ENCODE measurements at places on chromosomes 7 and 10.

- DNase-seq = no peak
Observed at GRCh38 chr10:71267508-71268240, 51.4 kb upstream of the SLC29A3 start.

GRCh38 chr10:24694086-24694485 lies 29.6 kb downstream of the ARHGAP21 start:
- DNase-seq = peak; percentile 30

- DNase-seq = no peak
Observed at GRCh38 chr10:61939902-61940301, 38.4 kb downstream of the ARID5B start.

DNA sequence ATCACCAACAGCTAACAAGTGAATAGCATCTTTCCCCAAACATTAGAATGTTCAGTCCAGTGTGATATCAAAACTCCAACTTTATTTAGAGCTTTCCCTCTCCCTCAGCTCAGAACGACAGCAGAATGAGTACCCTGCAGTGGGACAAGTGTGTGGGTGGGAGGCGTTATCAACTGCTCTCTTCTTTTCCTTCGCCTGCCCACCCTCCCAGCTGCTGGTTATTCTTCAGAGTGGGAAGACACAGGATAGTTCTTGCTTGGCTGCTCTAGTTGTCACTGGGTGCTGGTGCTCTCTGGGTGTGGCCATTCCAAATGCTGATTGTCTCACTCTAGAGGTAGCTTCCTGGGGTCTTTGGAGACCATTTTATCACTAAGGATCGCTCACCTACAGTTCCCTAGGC lies 13.7 kb upstream of the FAM241B start:
- no peak for DNase-seq

DNA sequence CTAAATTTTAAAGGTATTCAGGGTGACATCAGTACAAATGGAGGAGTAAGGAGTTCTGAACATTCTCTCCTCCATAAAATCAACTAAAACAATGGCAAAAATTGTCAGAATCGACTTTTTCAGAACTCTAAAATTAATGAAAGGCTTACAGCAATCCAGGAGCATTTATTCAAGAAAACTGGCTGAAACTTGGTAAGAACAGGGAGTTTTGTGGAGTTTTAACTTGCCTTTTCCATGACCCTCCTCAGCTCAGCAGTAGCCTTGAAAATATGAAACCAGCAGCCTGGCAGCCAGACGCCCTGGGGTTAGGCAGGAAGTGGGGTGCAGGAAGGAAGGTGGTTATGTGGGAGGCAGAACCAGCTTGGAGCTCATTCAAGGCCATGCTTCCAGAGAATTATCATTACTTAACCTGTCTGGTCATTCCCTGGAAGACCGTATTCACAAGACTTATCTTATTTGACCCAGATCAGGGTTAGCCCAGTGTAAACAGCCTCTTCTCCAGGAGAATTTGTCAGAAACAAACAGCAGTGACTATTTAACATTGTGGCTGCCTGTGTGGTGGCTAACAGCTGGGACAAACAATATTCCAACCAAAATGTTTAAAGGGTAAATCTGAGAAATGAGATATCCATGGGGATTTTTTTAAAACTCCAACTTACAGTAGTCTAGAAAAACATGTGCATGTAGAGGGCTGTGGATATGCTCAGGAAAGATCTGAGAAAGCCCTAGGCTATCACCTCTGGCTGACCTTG lies 75.7 kb upstream of the MACROH2A2 start:
- DNase-seq = no peak

- peak; percentile 87 for DNase-seq
Observed at GRCh38 chr10:119849031-119849789, 23.4 kb downstream of the MCMBP start.

GRCh38 chr7:39923091-39923490 lies 27.0 kb upstream of the CDK13 start:
- DNase-seq = no peak

GRCh38 chr7:106413446-106413845 lies 128.7 kb upstream of the NAMPT start:
- no peak for DNase-seq

- peak; percentile 79 for DNase-seq
Observed at GRCh38 chr10:76350583-76350982, 919.2 kb downstream of the LRMDA start.

DNA sequence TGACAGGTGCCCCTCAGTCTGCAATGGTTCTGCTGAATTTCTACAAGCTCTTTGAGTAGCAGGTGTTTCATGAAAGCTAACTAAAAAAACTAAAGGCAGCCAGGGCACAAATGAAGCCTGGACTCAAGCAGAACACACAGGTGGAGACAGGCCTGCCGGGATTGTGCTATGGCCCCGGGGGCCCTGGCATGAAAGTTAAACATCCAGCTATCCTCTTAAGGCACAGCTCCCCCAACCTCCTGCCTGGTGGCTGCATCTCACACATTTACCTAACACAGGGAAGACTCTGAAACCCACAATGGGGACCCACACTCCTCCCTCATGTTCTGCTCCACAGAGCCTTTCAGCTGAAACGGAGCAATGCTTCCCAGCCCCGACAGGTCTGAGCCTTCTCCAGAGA lies 76.3 kb upstream of the CAMK2B start:
- no peak for DNase-seq

DNA sequence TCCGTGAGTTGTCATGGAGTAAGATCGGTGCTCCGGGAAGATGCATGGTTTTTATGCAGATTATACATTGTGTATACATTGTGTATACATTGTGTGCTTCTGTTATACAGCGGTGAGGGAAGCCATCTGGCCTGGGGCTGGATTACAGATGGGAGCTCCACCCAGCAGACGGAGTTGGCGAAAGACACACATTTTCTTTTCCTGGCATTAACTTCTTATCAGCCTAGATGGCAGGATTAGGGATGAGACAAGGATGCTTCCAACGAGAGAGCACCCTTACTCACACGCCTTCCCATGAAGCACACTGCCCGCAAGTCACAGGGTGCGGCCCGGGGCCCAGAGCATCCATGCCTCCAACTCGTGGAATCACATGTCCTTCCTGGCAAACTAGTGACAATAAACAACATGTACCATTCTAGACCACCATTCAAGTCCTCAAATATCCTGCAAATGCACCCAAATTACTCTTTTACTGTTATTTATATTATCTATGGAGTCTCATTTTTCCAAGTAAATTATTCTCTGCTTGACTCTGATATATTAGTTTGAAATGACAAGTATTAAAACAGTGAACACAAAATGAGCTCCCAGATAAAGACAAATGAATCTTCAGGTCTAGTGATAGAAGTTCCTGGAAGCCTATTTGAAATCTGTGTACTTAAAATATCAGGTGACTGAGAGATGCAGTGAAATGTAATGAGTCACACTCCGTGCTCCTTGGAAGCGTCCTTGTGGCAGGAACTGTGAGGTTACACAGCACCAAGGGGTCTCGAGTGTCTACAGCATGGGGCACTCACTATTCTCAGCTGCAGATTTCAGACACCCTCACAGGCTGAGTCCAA lies 29.8 kb upstream of the PPP2R2D start:
- DNase-seq = no peak

- DNase-seq = peak; percentile 37
Observed at GRCh38 chr7:151706277-151707104, 170.4 kb downstream of the PRKAG2 start.

DNA sequence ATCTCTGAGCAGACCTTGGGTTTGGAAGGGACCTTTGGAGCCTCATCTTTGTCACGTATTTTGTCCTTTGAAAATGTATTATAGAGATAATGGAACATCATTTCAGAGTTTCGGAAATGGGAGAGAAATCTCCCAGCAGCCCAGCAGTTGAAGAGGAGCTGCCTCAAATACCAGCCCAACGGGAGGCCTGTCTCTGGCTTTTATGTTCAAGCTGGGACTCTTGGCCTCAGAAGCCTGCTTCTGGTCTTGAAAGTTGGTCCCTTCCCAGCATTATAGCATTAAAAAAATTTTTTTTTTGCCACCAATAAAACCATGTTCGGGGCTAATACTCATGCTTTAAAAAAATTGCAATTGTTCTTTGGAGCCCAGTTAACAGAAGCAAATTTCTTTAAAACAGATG lies 73.4 kb upstream of the CTBP2 start:
- no peak for DNase-seq

DNA sequence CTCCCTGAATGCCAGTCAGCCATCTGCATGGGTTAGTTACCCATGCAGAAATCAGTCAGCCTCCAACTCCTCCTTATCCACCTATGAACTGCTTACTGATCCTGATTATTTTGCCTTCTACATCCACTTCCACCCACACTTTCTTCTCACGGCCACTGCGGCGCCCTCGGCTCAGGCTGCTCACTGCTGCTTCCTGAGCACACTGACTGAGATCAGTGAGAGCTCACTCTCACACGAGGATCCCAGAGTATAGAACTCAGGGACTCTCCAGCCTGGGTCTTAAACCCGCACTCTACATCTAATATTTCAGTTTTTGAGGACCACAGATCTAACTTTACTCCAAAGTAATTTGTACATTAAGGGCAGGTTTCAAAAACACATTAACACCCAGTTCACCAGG lies 64.4 kb downstream of the GRB10 start:
- DNase-seq = no peak

DNA sequence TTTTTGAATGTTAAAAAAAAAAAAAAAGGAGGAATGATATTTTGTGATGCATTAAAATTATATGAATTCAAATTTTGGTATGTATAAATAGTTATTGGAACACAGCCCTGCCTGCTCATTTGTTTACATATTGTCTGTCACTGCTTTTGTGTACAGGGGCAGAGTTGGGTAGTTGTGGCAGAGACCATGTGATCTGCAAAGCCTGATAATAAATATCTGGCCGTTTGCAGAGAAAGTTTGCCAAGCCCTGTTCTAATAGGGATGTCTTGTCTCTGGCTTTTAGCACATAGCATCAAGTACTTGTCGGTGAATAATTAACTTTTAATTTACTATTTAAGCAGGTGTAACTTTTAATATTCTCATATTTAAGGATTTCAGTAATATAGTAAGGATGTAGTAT lies 19.8 kb downstream of the TSPAN13 start:
- no peak for DNase-seq

DNA sequence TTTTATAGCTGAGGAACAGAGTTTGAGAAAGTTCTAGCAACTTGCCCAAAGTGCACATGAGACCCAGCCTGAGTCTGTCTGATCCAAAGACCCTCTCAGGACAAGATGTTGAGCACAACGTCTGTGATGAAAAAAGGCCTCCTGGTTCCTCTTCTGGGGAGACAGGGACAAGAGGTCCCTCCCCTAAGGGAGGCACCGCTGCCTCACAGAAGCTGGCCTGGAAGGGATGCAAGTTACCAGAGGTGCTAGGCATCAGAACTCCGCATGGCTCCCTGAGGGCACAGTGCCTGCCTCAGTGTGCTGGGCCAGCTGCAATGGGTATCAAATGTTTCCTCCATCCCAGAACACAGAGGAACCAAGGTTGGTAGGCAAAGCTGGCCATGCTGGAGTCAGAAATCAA lies 302.4 kb downstream of the GRID1 start:
- DNase-seq = no peak

DNA sequence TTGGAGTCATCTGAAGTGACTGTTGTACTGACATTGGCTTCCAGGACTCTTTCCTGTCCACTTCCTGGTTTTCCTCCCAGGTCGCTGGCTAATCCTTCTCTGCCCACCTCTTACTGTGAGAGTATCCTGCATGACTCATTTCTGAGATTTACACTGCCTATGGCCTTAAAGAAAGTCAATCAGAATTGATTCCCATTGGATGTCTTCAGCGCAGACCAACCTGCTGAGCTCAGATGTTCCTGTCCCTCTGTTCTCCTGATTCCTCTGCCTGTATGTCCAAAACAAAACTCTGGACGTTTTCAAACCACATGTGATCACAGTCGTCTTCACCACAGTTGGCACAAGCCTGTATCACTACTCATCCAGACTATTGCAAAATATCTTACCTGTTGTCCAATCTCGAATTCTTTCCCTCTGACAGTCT lies 262.1 kb downstream of the CREB5 start:
- DNase-seq = no peak

GRCh38 chr10:8393531-8393930 lies 339.0 kb downstream of the GATA3 start:
- DNase-seq = no peak

GRCh38 chr7:28222636-28223035 lies 42.0 kb upstream of the JAZF1 start:
- no peak for DNase-seq

DNA sequence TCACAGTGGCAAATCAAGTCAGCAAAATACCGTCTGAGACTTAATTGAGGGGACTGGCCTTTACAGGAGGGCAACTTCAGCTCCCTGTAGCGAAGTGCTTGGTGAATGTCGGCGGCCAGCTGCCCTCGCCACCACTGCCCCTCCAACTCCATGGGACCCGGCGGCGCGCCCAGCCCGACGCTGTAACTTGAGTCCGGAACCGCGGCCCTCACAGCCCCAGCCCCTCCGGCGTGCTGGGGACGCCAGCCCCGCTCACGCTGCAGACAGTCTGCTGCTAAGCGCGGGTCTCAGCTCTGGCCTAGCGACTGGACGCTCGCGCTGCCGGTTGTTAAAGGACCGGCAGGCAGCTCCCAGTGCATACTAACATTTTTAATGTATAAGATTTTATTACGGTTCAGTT lies 113.4 kb upstream of the NUPR2 start:
- no peak for DNase-seq

- DNase-seq = no peak
Observed at GRCh38 chr10:7133958-7134357, 276.9 kb downstream of the SFMBT2 start.

DNA sequence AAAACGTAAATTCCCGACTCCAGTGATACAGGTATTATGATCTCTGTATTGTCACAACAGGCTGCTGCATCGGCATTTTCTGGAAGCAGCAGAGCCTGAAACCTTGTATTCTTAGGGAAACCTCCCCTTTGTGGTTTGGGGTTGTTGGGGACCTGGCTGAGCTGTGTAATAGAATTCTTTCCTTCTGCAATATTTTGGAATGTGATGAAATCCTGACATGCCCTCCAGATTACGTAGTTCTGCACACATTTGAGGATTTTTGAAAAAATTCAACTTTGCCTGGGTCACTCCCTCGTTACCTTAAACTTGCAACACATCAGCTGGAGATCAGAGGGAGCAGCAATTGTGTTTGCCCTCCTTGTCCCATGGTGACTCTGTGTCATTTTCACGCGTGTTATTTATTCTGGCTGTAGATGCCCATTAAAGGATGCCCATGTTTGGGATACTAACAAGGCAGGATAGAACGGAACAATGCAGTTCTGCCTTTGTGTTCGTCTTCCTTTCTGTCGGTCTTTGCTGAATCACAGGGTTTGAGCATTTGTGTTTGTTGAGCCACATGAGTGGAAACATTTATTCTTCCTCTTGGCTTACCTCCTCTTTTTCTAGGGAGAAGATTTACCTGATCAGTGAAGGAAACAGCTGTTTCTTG lies 181.7 kb downstream of the TCF7L2 start:
- peak; percentile 93 for DNase-seq

- no peak for DNase-seq
Observed at GRCh38 chr10:34530778-34531177, 284.3 kb downstream of the PARD3 start.

DNA sequence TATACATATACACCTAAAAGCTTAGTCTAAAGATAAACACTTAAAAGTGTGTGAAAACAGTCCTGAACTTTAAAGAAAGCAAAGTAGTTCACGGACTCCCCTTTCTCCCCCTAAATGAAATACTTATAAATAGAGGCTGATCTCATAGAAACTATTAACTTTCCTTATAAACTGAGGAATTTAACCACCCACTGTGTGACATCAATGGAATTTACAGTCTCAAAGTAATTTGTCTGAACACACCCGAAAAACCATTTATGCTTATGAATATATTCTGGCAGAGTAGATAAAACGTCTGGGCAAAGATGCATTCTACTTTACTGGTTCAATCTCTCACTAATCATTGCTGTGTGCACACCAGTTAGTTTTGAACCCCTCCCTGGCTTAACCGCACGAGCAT lies 181.8 kb upstream of the DGKB start:
- DNase-seq = no peak

Measured in fibroblast of skin of abdomen (primary cell).